ENCODE measurements at places on chromosomes 1 and 21. TPM values are rescaled to one million over a fixed set of nuclear protein-coding genes. Genes with fewer than 3 reads are reported as not detected.

Gene FAM177B
- not detected for total RNA-seq

- H3K27me3 ChIP-seq = no peaks in the 10 kb centered on the region
- no peaks in the 10 kb centered on the region for H3K36me3 ChIP-seq
- DNase-seq = no peak
- peak overlapping the region; percentile 87 for H3K4me3 ChIP-seq
These were observed 917 bp downstream of the KIAA0040 start for GRCh38 chr1:175191659-175192058.

DNA sequence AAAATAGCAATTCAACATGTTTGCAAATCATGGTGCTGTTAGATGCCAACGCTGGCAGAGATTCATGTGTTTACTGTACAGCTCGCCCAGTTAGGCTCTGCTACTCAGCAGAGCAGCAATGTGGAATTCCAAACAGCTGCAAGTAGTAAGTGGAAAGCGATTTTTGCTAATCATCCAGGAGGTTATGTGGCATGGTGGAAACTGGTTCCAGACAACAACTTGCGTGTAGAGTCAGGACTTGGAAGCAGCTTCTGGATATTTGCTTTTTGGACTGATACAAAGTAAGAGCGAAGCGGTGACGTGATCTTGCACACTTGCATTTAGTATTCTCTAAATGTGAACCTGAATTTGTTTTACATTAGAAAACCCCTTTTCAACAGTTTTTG lies 27.1 kb upstream of the HHAT start:
- no peak overlapping the region for H3K4me3 ChIP-seq
- DNase-seq = no peak
- peaks cover 10% of the 10 kb centered on the region for H3K27me3 ChIP-seq
- no peak overlapping the region for H3K27ac ChIP-seq

GRCh38 chr1:113178522-113178921 lies 105.5 kb downstream of the LRIG2 start:
- DNase-seq = no peak
- no peak overlapping the region for H3K27ac ChIP-seq

All from HCT116 (cell line).